NCI-H460 (cell line): ENCODE measurements at places on chromosomes 12 and 14.

GRCh38 chr12:72829838-72830237 lies 557.7 kb downstream of the TRHDE start:
- no peak for DNase-seq

- no peak for DNase-seq
Observed at GRCh38 chr12:15988983-15989755, 78.0 kb downstream of the DERA start.

GRCh38 chr12:82470906-82471512 lies 112.7 kb downstream of the METTL25 start:
- DNase-seq: no peak

GRCh38 chr14:60089221-60089620 lies 2.5 kb upstream of the PCNX4 start:
- no peak for DNase-seq

- no peak for DNase-seq
Observed at GRCh38 chr14:102421411-102422057, 58.8 kb downstream of the TECPR2 start.

- DNase-seq: no peak
Observed at GRCh38 chr12:68422159-68422558, 90.0 kb upstream of the MDM1 start.

DNA sequence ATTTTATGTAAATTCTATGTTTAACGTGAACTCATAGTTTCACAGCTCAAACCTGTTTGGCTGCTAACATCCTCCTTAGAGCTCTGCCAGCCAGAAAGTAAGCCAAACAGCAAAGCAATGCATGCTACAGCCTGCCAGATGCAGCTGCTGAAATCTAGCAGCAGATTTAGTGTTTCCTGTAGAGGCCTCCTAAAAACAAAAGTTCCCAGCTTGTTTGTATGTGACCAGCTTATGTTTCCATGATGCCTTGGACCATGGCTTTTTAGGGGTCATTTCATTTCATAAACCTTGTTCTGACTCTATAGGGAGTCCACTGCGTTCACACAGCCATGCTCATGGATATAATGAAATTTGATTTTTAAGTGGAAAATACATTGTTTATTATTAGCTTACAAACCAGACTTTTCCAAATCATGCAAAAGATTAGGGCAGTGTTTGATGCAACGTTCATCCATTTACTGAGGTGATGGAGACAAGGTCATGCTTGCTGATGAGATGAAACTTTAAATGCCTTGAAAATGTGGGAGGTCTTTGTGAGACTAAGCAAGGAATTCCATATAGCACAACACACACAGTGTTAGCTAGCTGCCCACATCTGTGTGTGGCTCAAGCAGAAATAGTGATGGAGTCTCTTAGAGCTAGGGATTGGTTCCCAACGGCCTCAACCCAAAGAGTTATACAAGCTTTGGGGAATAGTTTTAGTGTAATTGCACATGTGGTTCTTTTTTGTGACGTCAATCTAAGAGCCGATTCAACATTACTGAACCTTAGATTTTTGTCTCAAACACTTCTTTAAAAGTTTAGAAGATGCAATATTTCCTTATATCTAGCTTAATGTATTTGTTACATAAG lies 157.5 kb upstream of the LRIG3 start:
- DNase-seq: no peak

DNA sequence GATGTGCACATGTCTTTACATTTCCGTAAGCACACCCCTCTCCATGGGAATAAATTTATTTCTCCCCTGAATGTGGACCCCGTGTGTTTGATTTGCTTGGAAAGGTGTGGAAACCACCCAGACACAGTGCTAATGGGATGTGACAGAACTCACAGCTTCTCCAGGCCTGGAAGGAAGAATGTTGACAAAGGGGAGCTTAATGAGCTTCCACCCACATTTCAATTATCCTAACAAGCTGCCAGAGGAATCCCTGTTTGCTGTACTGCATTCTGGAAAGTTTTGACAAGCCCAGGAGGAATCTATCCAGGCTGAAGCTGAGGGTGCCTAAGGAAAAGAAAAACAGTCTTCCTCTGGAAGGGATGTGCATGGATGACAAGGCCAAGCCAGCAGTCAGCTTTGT lies 51.2 kb upstream of the CCDC60 start:
- no peak for DNase-seq

DNA sequence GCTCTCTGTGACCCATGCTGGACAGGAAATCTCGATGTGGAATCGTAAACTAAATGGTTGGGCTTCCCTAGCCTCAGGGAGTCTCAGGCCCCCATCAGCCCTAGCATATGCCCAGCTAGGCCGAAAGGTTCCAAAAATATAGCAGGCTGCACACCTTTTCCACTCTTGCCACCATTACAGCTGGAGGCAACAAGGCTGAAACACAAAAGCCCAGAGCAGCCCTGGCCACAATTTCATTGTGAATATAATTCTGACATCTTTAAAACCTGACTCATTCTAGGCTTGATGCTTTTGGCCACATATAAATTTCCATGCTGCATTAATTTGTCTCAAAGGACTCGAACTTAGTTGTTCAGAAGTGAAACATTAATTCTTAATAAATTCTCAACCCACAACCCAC lies 382.2 kb downstream of the GRIN2B start:
- no peak for DNase-seq

- DNase-seq: no peak
Observed at GRCh38 chr12:52022841-52023181, 16.1 kb downstream of the TAMALIN start.
